Right lobe of liver (tissue), 6 donors: ENCODE measurements at places on chromosomes 4 and X.

DNA sequence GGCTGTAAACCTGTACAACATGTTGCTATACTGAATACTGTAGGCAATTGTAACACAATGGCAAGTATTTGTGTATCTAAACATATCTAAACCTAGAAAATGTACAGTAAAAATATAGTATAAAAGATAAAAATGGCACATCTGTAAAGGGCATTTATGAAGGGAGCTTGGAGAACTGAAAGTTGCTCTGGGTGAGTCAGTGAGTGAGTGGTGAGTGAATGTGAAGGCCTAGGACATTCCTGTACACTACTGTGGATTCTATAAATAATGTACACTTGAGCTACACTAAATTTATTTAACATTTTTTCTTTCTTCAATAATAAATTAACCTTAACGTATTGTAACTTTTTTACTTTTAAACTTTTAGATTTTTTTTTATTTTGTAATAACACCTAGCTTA, 5.0 kb upstream of the SHROOM4 start:
- DNase-seq, result no peak
- H3K4me1 ChIP-seq, result no peaks in the 10 kb centered on the region
- H3K4me3 ChIP-seq, result no peak overlapping the region

GRCh38 chr4:17317526-17317925, 194.4 kb downstream of the QDPR start:
- DNase-seq, result no peak
- H3K36me3 ChIP-seq, result no peaks in the 10 kb centered on the region
- H3K4me3 ChIP-seq, result no peak overlapping the region
- H3K27ac ChIP-seq, result no peak overlapping the region
- H3K27me3 ChIP-seq, result no peaks in the 10 kb centered on the region

- no peaks in the 10 kb centered on the region for H3K4me1 ChIP-seq
- no peak overlapping the region for H3K4me3 ChIP-seq
- H3K27ac ChIP-seq, result no peak overlapping the region
- H3K27me3 ChIP-seq, result no peaks in the 10 kb centered on the region
- DNase-seq, result no peak
- no peaks in the 10 kb centered on the region for H3K36me3 ChIP-seq
These were observed 60.9 kb upstream of the PACRGL start for GRCh38 chr4:20639346-20639745.

GRCh38 chr4:161321706-161322105, 842.1 kb downstream of the FSTL5 start:
- DNase-seq, result no peak
- H3K27me3 ChIP-seq, result no peaks in the 10 kb centered on the region
- no peaks in the 10 kb centered on the region for H3K36me3 ChIP-seq
- H3K4me1 ChIP-seq, result no peaks in the 10 kb centered on the region
- no peak overlapping the region for H3K27ac ChIP-seq

GRCh38 chr4:141645611-141646340, 9.4 kb downstream of the IL15 start:
- no peak overlapping the region for H3K27ac ChIP-seq
- no peak for DNase-seq
